ENCODE measurements at places on chromosomes 6 and 20. TPM values are rescaled to one million over a fixed set of nuclear protein-coding genes. Genes with fewer than 3 reads are reported as not detected.

- DNase-seq = no peak
These were observed 109.6 kb downstream of the KIF6 start for GRCh38 chr6:39615622-39616021.

- no peak for DNase-seq
- no peak overlapping the region for H3K4me3 ChIP-seq
- H3K36me3 ChIP-seq = no peaks in the 10 kb centered on the region
- H3K27me3 ChIP-seq = no peaks in the 10 kb centered on the region
- H3K27ac ChIP-seq = no peak overlapping the region
- H3K4me1 ChIP-seq = no peaks in the 10 kb centered on the region
These were observed 180.5 kb downstream of the IBTK start for GRCh38 chr6:82066991-82067411.

PI16 gene
- total RNA-seq = 64.3 TPM

DNA sequence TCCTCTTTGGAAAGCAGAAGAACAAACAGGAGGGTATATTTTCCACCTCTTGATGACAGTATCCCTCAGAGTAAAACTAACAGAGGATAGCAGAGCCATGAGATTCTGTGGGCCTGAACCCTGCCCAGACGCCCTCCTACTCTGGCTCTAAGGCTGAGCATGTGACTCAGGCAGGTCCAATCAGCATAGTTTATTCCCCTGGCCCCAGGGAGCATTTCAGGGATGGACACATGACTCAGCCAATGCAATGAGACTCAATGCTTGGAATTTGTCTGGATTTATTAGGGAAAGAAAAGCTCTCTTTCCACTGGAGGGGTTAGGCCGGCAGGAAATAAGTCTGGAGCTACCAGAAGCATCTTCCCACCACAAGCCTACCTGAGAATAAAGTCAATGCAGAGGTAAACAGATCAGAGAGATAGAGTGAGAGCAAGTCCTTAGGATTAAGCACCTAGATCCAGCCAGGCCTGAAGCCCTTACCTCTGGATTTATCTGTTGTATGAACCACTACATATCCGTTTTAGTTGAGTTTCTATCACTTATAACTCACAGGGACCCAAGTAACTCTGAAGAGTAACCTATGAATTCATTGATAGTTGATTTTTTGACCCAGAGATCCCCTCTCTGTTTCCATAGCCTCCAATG, 68.2 kb upstream of the EYA2 start:
- H3K36me3 ChIP-seq = no peaks in the 10 kb centered on the region
- no peak for DNase-seq
- no peak overlapping the region for H3K27ac ChIP-seq

MLIP gene
- total RNA-seq = 0.42 TPM

MCCD1 gene
- not detected for total RNA-seq

DNA sequence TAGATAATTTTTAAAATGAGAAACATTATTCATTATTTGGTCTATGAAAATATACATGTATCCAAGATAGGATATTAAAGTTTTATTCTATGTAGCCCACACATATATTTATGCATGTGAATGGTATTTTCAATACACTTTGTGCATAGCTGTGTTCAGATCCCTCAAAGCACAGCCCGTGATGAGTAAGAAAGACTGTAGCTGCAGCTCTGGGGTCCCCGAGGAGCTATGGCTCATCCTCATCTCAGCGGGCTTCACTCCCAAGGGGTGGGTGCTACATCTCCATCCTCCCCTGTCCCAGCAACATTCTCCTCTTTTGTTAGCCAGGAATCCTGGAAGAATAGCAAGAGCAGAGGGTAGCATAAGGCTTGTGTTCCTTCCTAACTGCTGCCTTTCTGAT, 130.8 kb downstream of the SAMD5 start:
- no peaks in the 10 kb centered on the region for H3K4me1 ChIP-seq
- no peaks in the 10 kb centered on the region for H3K27me3 ChIP-seq
- H3K36me3 ChIP-seq = no peaks in the 10 kb centered on the region
- H3K27ac ChIP-seq = no peak overlapping the region
- no peak overlapping the region for H3K4me3 ChIP-seq

PHACTR3 gene
- total RNA-seq = 0.71 TPM

DNA sequence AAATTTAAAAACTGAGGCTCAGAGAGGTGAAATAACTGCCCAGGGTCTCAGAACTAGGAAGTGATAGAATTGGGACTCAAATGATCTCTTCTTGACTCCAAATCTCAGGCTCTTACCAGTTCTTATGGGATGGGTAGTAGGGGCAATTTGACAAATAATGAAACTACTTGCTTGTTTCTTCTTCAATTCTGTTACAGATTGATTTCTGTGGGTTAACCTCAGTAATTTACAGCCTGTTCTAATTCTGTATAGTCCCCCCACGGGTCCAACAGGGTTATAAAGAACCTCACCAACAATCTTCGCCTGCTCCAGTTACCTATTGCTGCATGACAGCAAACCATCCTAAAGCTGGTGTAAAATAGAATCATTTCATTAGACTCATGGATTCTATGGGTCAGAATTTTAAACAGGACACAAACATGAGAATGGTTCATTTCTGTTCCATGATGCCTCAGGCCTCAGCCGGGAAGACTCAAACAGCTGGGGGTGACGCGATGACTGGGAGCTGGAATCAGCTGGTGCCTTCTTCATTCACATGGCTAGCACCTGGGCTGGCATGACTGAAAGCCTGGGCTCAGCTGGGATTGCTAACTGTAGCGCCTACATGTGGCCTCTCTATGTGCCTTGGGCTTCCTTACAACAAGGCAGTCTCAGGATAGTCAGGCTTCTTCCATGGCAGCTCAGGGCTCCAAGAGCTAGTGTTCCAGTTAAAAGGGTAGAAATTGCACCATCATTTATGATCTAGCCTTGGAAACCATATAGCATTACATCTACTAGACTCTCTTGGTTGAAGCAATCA, 6.6 kb upstream of the WFDC2 start:
- no peaks in the 10 kb centered on the region for H3K27me3 ChIP-seq
- no peaks in the 10 kb centered on the region for H3K36me3 ChIP-seq
- H3K27ac ChIP-seq = no peak overlapping the region
- no peak overlapping the region for H3K4me3 ChIP-seq
- no peaks in the 10 kb centered on the region for H3K4me1 ChIP-seq

PRSS16 gene
- not detected for total RNA-seq

TP53TG5 gene
- total RNA-seq = 1.1 TPM

GPX5 gene
- total RNA-seq = not detected

GRCh38 chr20:62778601-62779416, 17.5 kb upstream of the MRGBP start:
- H3K4me1 ChIP-seq = peaks cover 7% of the 10 kb centered on the region
- DNase-seq = no peak

DNA sequence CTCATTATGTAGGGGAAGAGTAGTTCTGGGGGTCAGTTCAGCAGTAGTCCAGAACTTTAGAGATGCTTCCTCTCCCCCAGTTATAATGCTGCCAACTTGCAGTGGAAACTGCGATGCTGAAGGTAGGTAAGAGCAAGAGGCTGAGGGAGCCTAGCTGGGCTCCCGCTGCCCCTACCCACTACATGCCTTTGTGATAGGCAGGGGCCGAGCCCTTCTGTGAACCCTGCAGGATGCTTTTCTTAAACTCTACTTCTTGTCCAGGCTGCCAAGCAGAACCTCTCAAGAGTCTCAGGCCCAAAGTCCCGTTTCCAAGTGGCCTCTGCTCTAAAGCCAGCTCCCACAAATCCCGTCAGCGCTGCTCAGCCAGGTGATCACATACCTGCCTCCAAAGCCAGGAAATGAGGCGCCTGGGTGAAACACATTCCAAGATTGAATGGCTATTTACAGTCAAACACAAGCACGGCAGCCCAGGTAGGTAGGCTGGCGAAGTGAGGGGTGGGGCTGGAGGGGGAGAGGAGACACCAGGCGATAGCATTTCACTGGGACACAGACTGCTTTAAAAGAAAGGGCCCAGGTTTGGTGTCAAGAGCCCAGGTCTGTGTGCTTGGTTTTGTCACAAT, 150.7 kb downstream of the CD24 start:
- no peak overlapping the region for H3K27ac ChIP-seq
- H3K4me3 ChIP-seq = no peak overlapping the region
- DNase-seq = no peak
- no peaks in the 10 kb centered on the region for H3K4me1 ChIP-seq

MDFI gene
- 3.0 TPM for total RNA-seq

NHSL1 gene
- 15.6 TPM for total RNA-seq

GRCh38 chr20:33851842-33852466, 40.8 kb downstream of the CHMP4B start:
- peaks cover 5% of the 10 kb centered on the region for H3K4me1 ChIP-seq
- no peak for DNase-seq
- no peak overlapping the region for H3K4me3 ChIP-seq

MYLK2 gene
- 0.52 TPM for total RNA-seq

PTPRK gene
- 53.1 TPM for total RNA-seq

DNA sequence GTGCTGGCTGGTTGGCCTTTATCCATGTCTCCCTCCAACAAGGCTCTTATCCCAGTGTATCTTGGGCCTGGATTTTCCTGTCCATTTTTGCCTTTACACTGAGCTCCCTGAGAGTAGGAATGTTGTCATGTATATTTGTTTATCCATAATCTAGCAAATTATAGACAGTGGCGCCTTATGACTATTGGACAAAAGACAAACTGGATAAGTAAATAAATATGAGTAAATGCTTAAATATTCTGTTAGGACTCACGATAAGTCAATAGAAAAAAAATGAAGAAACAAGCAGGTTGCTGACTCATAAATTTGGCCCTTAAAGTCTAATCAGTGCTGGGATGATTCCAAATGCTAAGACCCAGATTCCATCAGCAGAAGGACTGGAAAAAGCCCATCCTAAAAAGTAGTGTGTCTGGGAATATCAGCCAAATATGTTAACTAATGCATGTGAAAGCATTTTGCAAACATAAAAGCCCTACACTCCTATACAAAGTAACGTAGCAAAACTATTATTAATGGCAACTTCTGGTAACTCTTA, 55.0 kb upstream of the PCSK2 start:
- H3K27me3 ChIP-seq = no peaks in the 10 kb centered on the region
- H3K27ac ChIP-seq = no peak overlapping the region
- H3K4me3 ChIP-seq = no peak overlapping the region
- H3K4me1 ChIP-seq = no peaks in the 10 kb centered on the region
- DNase-seq = no peak
- H3K36me3 ChIP-seq = no peaks in the 10 kb centered on the region

LINC00237 gene
- not detected for total RNA-seq

GRCh38 chr6:56820060-56820459, 134.8 kb upstream of the BEND6 start:
- no peak overlapping the region for H3K27ac ChIP-seq
- H3K4me3 ChIP-seq = no peak overlapping the region
- no peaks in the 10 kb centered on the region for H3K27me3 ChIP-seq
- peaks cover 28% of the 10 kb centered on the region for H3K4me1 ChIP-seq
- no peak for DNase-seq

DNA sequence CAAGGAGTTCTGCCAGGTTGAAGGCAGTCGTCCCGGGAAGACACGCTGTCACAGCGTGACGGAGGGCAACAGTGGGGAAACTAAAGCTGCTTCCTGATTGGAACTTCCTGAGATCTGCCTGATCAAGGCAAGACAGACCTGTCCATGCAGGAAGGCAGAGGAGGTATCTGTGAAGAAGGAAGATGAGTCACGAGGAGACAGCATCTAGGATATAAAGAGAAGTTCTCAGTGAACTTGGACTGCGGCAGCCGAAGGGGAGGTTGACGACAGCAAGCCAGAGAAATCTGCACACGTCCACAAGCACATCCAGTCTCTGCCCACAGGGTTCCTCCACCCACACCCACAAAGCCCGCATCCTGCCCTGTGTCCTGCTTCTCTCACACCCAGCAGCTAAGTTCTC, 38.6 kb downstream of the PREP start:
- peaks cover 75% of the 10 kb centered on the region for H3K36me3 ChIP-seq
- DNase-seq = no peak
- no peaks in the 10 kb centered on the region for H3K27me3 ChIP-seq
- no peak overlapping the region for H3K27ac ChIP-seq

GRCh38 chr6:41405941-41406727, 70.7 kb downstream of the NCR2 start:
- no peaks in the 10 kb centered on the region for H3K36me3 ChIP-seq
- H3K27me3 ChIP-seq = no peaks in the 10 kb centered on the region
- no peaks in the 10 kb centered on the region for H3K4me1 ChIP-seq
- H3K4me3 ChIP-seq = no peak overlapping the region
- no peak overlapping the region for H3K27ac ChIP-seq
- no peak for DNase-seq

RFX6 gene
- not detected for total RNA-seq

Measured in esophagus muscularis mucosa (tissue), 4 donors.